ENCODE measurements at places on chromosomes 6 and 20.

DNA sequence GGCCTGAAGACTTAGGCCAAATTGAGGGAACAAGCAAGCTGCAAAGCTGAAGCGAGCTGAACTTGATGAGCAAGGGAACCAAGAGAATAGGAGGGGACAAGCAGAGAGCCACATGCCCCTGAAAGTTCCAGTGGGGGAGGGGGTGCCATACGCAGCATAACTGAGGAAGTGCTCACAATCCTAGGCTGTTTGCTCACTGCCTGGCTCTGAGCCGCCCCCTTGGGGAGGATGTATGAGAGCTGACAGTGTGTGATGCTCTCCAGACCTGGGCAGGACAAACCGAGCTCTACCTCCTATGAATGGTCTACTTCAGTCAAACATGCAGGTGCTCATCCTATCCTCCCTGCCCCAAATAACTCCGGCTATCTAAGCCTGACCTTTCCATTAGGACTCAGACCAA, 52.1 kb downstream of the FAXC start:
- DNase-seq: no peak

- DNase-seq: no peak
Observed at GRCh38 chr20:53752971-53753879, 159.6 kb upstream of the ZNF217 start.

GRCh38 chr6:127635091-127635490, 58.1 kb downstream of the C6orf58 start:
- peak; percentile 45 for DNase-seq

- no peak for DNase-seq
Observed at GRCh38 chr6:154343473-154344308, 12.9 kb downstream of the IPCEF1 start.

DNA sequence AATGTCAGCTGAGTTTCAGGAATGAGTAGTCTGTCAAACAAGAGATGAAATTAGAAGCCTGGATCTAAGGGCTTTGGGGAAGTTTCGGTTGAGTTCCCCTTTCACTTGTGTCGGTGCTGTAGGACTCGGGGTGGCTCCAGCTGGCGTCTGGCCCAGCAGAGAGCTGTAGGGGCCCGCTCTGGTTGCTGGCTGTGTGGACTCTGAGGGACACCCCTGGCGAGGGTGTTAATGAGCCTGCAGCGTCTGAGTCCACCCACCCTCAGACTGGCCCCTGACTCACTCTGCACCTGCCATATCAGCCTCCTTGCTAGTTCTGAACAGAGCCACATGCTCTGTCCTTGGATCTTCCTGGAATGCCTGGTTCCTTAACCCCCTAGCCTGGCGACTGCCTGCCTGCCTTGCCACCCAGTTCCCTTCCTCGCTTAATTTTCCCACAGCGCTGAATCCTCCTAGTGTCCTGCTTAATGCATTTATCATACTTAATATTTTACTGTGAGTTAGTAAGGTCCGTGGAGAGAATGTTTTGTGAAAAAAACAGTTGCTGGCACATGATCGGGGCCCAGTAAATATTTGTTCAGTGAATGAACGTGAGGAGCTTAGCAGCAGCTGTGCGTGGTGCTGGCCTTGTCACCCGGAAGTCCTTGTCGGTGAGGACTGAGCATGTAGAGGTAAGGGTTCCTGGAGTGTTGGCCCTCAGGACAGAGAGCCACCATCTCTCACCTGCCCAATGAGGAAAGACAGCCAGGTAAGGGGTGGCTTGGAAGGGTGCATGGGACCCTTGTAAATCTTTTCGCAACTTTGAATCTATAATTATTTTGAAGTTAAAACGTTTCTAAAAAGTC, 1.6 kb downstream of the DNAJC5 start:
- DNase-seq: no peak

DNA sequence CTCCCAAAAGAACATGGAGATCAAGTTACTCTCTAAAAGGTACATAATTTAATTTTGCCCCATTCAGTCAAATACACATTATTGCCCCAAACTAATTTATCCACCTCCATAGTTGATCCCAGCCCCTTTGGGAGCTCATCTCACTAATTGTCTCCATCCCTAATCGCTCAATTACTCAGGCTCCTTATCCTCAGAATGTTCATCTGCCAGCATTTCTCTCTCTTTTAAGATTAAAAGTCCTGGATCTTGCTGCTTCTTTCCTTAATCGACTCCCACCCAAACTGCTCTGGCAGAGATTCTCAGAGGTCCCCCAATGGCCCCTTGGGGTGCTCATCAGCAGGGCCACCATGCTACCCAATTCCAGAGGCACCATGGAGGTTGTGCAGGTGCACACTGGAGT, 18.4 kb upstream of the NNAT start:
- no peak for DNase-seq

- DNase-seq: no peak
Observed at GRCh38 chr20:49790077-49790798, 22.4 kb upstream of the SLC9A8 start.

- no peak for DNase-seq
Observed at GRCh38 chr6:139173172-139173571, 38.3 kb downstream of the HECA start.

- no peak for DNase-seq
Observed at GRCh38 chr20:23278172-23278571, 72.4 kb upstream of the NXT1 start.

DNA sequence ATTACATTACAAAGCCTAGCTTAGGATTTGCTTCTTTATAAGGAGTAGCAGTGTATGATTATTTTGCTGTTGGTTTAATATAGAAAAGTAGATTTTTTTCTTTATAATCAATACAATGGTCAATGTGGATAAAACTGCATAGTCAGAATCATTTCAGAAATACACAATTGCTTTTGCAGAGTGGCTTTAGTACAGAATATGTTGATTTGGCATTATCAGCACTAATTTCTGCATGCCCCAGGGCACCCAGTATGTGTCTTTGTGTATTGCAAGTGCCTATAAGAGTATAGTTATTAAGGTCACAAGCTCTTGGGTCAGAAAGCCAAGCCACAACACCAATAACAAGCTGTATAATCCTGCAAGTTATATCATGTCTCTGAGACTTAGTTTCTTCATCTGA, 258.4 kb downstream of the PLCB1 start:
- no peak for DNase-seq

GRCh38 chr6:81997090-81997926, 244.8 kb upstream of the TENT5A start:
- no peak for DNase-seq

- peak; percentile 81 for DNase-seq
Observed at GRCh38 chr6:15036690-15037245, 209.1 kb upstream of the JARID2 start.

DNA sequence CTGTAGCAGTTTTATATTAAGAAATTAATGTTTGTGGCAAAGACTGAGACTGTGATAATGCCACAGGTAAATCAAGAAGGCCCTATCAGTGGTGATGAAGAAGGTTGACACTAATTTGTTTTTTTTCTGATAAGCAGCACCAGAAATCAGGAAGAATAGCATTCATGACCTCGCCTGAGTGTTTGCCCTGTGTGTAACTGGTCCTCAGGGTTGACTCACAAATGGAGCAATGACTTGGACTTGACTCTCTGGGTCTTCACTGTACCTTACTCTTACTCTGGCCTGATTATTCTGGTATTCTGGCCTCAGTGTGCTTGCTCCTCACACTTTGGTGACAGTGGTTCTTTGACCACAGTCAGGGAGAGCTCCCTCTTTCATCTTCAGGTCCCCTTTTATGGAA, 243.9 kb downstream of the HAO1 start:
- DNase-seq: no peak

DNA sequence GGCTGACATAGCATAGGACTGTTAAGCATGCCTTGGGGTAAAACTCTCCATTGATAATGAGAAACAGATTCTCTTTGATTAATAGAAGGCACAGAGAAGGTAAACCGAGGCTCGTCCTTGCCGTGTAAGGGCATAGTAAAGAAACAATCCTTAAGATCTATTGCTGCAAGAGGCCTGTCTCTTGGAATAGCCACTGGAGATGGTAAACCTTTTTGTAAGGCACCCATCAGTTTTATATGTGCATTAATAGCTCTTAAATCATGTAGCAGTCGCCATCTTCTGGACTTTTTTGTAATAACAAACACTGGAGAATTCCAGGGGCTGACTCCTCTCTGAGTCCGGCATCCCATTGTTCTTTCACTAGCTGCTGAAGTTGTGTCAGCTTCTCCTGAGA, 8.4 kb upstream of the ABHD12 start:
- DNase-seq: peak; percentile 33

DNA sequence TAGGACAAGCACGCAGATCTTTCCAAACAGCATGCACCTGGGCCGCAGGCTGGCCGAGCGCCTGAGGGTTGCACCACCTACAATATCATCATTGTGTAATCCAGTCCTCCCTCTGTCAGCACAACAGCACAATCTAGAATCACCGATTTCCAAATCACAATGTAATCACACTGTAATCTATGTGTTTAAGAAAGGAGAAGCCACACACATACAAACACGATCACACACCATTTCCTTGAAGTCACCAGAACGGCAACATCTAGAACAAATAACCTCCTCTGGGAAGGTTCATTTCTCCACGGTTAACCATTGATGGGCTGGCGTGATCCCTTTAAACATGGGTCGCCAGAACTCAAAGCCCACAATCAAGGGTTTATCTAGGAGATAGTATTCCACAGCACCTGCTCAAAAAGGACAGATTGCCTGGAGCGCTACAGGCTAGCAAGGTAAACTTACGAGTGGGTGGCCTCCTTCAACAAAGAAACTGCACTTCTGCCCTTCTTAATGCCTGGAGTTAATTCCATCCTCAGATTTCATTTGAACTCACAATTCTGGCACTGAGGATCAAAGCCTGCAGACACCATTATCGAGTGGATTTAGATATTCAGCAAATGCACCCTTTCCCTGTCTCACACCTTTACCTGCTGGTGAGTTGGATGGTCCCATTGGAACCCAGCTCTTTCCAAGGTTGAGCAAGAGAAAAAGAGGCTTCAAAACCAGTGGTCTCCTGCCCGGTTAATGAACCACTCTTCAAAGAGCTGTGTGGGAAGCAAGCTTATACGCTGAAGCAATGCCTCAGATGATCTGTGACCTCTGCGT, 83.8 kb upstream of the FOXQ1 start:
- DNase-seq: no peak

DNA sequence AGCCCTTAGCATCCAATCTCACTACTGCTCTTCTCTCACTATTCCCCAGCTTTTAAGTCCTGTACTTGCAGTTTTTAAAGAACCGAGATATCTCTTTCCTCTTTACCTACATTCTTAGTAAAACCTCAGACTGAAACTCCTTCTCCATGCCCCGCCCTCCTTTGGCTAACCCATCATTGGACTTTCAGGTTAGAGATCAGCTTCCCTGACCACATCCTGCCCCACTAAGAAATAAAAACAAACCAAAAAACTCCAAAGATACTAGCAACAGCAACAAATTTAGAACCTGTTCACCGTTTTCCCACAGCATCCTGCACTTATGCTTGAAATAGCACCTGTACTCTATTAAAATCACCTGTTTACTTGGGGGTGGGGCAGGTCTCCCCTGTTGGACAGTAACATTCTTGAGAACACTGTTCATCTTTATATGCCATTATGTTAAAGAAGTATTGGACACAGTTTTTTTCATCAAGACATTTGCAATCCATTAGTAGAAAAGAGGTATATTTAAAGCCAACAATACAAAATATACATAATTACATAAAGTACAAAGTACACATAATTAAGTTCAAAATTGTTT, 16.3 kb upstream of the SMAP1 start:
- DNase-seq: no peak

GRCh38 chr20:51695574-51696303, 72.5 kb downstream of the ATP9A start:
- DNase-seq: no peak

GRCh38 chr20:25058847-25059810, 1.2 kb upstream of the ACSS1 start:
- DNase-seq: no peak

- no peak for DNase-seq
Observed at GRCh38 chr6:89299466-89299850, 15.6 kb downstream of the GABRR2 start.

- DNase-seq: no peak
Observed at GRCh38 chr20:54648421-54649142, 173.2 kb downstream of the DOK5 start.

GRCh38 chr6:14079971-14080370, 37.6 kb upstream of the CD83 start:
- no peak for DNase-seq

DNA sequence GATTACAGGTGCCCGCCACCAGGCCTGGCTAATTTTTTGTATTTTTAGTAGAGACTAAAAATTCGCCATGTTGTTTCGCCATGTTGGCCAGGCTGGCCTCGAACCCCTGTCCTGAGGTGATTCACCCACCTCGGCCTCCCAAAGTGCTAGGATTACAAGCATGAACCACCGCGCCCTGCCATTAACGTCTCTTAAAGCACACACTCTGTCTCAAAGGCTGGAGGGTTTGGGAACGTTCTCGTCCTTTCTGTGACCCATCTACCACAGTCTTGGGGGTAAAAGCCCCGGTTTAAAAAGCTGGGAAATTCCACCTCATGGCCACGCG, 57.8 kb upstream of the ARID1B start:
- DNase-seq: no peak

DNA sequence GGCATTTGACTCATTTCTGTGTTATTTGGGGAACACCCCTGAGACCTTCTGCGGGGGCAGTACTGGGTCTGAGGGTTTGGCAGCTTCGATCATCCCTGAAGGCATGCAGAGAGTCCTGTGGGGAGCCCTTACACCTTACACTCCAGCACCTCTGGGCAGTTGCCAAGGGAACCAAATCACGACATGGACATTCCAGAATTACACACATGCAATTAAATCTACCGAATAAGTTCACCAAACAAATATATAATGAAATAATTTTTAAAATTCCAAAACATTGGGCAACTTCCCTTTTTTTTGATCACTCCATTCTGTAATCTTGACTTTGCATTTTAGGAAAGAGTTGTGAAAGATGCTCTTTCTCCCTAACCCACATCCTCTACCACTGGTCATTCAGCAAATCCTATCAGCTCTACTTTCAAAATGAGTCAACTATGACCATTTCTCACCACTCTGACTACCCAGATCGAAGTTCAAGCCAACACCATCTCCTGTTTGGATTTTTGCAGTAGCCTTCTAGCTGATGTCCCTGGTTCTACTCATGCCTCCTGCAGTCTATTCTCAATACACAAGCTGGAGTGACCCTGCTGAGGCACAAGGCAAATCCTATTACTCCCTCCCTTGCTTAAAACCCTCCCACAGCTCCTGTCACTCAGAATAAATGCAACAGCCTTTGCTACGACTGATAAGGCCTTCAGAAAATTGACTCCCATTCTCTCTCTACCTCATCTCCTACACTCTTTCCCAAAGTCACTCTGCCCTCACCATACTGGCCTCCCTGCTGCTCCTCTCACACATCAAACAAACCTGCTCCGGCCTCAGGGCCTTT, 533.3 kb downstream of the HACE1 start:
- no peak for DNase-seq

DNA sequence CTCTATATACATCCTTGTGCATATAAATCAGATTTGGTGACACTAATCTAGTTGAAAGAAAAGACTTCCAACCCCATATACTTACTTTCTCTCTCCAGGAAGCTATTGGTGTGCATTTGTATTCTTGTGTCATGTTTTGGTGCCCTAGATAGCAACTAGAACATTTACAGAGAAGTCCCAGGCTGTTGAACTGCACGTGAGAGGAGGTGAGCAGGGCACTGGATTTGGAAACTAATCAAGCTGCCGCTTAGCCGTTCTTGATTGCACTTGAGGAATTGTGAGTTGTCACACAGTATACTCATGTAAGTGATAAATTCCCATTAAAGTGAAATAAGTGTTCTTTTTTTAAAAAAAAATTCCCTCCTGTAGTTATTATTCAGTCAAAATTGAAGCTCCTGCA, 7.6 kb downstream of the WRNIP1 start:
- DNase-seq: no peak

GRCh38 chr6:85751374-85752055, 108.8 kb upstream of the SYNCRIP start:
- no peak for DNase-seq

GRCh38 chr20:24765316-24766142, 183.5 kb upstream of the CST7 start:
- no peak for DNase-seq

Data from NCI-H524 treated with DMSO at 0.1 percent for 48 hours (cell line).